ENCODE measurements at places on chromosomes 6 and 20.
A peak's percentile ranks its signal among the peaks of the same experiment; 100 is the strongest.

DNA sequence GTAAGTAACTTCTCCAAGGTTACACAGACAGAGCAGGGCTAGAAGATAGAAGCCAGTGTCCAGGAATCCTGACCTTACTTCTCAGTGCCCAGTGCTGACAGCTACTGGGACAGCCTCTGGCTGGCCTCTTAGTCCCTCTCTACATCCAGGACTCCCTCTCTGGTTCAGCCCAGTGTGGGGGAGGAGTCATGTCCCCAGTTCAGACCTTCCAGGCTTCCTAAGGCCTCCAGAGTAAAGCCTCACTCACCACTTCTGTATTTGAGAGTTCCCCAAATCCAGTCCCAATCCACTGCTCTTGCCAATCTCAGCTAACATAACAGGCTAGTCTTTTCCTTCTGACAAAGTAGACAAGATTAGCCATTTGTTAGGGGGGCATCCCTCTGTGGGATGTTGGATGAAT lies 36.9 kb upstream of the EPB41L1 start:
- DNase-seq = no peak

GRCh38 chr6:163324688-163325389 lies 89.7 kb upstream of the QKI start:
- peak; percentile 31 for DNase-seq

GRCh38 chr20:20463933-20464374 lies 96.0 kb downstream of the INSM1 start:
- DNase-seq = no peak

DNA sequence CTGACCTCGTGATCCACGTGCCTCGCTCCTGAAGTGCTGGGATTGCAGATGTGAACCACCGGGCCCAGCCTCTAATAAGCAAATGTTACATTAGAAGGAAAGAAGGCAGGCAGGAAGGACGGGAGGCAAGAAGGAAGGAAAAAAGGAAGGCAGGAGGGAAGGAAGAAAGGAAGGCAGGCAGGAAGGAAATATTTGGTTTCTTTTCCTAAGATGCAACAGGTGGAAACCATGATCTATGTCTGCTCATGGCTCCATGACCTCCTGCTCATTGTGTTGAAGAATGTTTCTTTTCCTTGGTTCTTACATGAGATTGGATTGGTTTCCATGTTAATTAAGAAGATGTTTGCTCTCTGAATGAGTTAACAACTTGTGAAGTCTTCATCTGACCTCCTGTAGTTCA lies 91.8 kb upstream of the SNX9 start:
- DNase-seq = no peak

- no peak for DNase-seq
Measured at GRCh38 chr6:132341646-132342045, 59.6 kb downstream of the MOXD1 start.

DNA sequence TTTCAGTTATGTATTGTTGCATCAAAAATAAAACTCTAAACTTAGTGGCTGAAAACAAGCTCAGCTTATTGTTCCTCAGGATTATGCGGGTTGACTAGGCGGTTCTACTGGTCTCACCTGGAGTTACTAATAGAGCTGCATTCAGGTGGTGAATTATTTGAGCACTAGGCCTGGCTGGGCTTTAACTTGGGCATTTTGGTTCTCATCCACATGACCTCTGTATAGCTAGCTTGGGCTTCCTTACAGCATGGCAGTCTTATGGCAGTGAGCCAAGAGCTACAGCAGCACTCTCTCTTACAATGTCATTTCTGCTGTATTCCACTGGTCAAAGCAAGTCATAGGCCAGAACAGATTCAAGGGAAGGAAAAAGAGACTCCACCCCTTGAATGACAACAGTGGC lies 1.6 kb downstream of the PGBD1 start:
- DNase-seq = no peak

- no peak for DNase-seq
Measured at GRCh38 chr20:7505835-7506221, 434.4 kb downstream of the HAO1 start.

DNA sequence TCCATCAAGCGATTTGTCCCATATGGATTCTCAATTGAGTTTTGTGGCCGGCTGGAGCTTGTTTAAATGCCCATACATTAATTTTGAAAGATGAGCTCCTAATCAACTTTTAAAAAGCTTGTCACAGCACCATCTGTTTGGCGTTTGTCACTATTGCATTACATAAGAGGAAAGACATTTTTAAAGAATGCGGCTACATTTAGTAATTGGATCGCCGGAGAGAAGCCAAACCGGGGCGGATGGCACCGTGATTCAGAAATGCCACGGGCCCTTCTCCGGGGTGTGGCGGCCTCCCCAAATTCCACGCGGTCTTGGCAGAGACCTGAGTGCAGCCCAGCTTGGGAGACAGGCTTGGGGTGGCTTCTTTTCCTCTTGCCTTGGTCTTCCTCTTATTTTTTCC lies 67.7 kb upstream of the ZNFX1 start:
- DNase-seq = no peak

DNA sequence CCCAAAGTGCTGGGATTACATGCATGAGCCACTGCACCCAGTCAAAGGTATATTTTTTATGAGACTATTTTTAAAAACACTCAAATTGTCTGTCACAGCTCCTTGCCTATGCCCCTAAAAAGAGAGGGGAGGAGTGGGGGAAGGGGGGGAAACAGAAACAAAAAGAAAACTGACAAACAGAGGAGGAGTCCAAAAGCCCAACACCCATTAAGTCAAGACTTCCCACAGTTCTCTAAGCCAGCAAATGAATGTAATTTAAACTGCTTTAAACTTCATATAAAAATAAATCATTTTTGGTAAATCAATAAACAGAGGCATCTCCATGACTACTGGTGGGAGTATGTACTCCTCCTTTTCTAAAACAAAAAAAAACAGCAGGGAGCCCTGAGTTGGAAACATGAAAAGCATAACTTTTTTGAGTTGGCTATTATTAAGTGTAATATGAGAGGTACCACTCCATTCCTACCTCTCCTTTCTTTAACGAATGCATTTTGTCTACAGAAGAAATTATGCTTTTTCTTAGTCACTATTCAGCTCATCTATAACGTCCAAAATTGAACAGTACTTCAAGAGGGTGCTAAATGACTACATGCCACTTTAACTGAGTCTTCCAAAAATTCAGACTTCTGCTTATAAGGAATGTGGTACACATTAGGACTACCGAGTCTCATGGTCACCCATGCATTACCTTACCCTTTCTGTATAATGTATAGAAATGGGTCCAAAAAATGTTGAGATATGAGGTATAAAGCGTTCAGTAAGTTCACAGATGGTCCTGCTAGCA lies 119.0 kb upstream of the PRSS16 start:
- no peak for DNase-seq

DNA sequence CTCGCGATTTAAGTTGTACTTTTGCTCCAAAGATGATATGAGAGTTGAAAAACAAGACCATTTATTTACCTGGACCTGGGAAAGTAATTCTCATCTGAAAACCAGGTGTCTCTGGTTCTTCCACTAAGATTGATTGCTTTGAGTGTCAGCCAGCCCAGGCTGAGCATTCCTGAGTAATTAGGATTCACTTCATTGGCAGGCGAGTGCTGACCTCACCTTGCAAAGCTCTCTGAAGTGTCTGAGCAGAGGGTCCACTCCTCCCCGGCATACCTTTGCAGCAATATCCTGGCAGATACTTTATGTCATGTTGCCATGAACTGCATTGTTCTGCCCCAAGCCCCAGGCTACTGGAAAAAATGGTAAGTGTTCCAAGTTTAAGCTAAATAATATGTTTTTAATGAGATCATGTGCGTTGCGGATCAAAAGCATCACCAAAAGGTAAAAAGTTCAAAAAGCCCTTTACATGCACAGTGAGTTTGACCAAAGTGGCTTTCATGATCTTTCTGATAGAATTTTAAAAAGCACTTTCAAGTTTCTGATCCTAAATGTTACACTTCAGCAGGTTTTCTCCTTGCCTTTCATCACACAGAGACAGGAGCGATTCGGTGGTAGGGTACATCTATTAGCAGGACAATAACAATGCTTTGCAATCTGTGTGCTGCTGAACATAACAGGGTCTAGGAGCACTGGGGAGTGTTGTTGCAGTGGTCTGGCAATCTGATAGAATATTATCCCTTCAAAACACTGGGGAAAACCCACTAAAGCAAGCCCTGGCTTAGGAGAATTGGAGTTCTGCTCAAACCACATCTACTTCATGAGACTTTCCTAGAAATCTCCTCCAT lies 127.8 kb upstream of the EEF1E1 start:
- DNase-seq = no peak

GRCh38 chr6:32188381-32189068 lies 1.5 kb downstream of the PBX2 start:
- DNase-seq = no peak

DNA sequence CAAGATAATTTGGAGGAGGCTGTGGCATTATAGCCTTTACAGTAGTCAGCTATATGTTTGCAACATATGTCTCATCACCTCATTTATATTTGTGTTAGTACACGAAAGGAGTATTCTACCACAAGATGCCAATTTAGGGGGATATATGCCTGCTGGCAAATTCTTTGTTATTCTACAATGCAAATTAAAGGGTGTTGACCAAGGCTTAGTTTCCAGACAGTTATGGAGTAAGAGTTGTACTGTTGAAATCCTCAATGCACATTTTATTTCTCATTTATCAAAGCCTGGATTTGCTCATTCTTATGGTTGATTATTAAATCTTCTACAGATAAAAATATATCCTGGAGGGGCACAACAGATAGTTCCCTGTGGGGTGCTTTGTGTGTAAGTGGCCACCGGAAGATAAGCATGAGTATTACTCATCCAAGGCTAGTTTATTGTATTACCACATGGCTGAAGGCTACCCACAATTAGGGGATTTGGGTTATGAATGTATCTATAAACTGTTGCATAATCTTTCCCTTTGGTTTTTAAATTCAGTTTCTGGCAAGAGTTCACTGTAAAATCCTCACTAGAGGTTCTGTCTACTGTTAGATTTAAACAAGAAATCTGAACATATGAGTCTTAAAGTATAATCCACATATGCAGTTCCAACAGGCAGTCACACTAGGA lies 9.0 kb downstream of the CST9 start:
- DNase-seq = no peak

- DNase-seq = no peak
Measured at GRCh38 chr20:3765171-3765882, 2.2 kb downstream of the ADISSP start.

DNA sequence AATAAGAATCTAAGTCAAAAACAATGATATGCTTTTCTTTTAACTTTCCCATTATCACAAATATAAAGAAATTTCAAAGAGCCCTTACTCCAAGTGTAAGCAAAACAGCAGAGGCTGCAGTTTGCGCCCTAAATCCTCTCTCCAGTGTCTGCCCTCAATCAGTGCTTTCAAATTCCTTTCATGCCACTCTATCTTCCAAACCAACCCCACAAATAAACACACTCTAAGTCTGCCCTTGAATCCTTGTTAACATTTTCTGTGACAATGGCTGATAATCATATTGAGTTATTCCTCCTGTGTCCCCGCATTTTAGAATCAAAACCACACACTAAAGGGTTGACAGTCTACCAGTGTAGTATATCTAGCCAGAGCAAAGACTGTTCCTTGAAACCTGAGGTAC lies 317.9 kb upstream of the MARCKS start:
- no peak for DNase-seq

DNA sequence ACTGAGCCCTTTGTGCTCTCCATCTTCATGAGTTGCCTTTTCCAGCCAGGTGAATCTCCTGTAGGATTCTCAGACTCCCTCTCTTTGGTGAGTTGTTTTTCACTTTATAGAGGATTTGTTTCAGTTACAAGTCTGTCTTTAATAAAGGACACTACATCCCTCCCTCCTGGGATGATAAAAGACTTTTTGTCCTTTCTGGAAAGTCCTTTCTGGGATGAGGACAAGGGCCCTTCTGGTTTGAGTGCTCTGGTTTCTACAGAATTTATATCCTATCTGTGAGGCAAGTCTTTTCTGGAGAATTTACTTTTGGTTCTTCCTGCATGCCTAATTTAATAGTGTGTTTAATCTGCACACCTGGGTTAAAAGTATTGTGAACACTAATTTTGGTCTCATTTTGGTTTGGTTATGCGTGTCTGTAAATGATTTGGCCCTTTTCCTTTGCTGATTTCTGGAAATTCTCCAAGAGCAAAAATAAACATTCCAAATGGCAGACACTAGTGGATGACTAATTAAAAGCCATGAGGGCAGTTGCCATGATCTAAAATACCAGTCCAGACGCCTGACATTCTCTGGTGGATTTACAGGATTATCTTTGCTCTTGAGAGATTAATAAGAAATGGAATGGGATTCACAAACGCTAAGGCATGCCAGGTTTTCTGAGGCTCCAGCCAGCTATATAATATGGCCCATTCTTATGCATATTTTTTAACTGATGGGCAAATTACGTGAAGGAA lies 44.8 kb downstream of the TCP11 start:
- no peak for DNase-seq

GRCh38 chr6:54248994-54249393 lies 59.2 kb upstream of the TINAG start:
- no peak for DNase-seq

DNA sequence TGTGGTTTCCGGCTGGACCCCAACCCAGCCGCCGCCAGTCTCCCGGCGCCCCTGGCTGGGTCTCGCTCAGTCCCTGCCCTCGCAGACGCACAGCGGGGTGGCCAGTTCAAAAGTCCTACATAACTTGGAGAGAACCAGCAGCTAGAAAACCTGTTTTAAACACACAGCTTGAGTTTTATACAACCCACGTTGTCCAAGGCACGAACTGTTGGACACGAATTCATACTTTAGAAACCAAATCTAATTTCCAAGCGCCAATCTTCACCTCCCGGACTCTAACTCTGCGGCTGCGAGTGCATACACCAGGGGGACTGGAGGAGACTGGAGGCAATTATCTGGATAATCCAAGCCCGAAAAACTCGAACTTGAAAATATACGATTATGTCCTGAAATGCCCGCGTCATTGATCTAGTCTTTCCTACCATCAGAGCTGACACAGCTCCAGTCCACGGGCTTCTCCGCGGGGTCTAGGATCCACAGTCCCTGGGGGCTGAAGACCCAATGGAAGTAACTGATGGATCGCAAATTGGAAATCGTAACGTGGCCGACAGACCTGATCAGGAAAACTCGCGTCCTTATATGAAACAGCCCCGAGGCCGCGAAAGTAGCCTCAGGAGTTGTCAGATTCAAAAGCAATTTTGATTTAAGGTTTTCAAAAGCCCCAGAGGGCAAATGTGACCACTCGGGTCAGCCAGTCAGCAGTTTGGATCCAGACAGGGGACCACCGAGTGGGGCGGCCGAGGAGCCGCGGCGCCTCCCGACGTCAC lies 843 bp upstream of the HEY2 start:
- no peak for DNase-seq

GRCh38 chr6:139751179-139751578 lies 376.7 kb upstream of the CITED2 start:
- no peak for DNase-seq

DNA sequence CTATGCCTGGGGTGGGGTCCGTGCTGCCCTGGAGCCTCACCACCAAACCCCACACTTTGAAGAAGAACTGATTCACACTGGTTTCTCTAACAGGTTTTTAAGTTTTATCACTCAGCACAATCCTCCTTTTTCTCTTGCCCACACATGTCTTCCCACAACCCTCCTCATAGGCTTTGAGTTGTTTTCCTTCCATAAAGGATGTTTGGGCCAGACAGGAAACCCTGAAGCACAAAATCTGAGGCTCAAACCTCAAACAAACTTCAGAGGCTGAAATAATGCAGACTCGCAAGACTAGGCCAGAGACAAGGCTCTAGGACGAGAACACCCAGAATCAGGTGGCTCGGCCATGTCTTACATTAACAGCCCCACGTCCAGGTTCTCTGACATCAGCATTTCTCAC lies 35.3 kb downstream of the EZR start:
- DNase-seq = no peak

- no peak for DNase-seq
Measured at GRCh38 chr6:88870717-88871330, 92.6 kb downstream of the RNGTT start.

GRCh38 chr6:54327631-54328030 lies 19.4 kb downstream of the TINAG start:
- no peak for DNase-seq

All from caudate nucleus (tissue), 63 donors.